ENCODE measurements at places on chromosomes 6 and 20.

GRCh38 chr20:32984196-32984595 is 20.0 kb downstream of the SUN5 start:
- DNase-seq: no peak

- no peak for DNase-seq
These were observed 159.9 kb downstream of the ASCC3 start for GRCh38 chr6:100721256-100721655.

DNA sequence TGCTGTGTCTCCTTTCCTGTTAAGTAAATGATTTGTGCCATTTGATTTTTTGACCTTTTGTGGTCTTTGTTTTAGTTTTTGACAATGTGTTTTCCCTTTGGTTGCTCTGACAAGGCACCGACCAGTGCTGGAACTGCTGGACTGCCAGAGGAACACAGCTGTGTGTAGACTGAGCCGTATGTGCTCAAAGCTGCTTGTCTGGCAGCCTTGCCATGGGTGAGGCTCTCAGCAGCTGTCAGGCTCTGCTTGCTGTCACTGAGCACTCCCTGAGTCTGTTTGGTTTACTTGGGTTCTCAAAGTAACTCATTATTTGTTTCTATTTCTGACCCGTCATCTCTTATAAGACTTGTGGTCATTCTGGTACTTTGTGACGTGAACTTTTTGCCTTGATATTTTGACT is 15.1 kb upstream of the SNRPB start:
- DNase-seq: no peak

DNA sequence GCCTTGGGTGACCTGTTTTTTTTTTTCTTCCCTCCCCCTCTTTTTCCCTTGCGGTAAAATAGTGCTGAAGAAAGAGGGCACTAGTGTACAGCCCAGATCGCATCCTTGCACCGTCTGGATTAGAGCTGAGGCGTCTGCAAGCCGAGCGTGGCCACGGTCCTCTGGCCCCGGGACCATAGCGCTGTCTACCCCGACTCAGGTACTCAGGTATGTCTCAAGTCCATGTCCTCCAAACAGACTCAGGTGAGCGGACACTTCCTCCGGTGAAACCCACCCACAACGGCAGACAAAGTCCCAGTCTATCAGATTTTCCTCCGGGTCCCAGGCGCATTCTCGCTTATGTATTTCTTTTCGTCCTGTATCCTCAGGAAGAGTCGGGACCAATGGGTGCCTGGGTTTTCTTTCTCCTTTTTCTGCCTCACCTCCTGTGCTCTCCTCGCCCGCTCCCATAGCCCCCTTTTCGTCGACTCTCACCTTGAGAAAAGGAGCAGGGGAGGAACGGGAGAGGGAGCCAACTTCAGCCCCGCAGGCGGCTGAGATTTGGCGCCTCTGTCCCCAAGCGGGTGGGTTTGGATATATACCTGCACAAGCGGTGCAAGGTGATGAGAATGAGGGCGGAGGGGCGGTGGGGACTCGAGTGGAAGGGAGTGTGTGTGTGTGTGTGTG is 1.1 kb upstream of the GRM1 start:
- DNase-seq: no peak
